Epithelial cell of esophagus (primary cell): ENCODE measurements at places on chromosomes 13 and 19.

- no peak for DNase-seq
Measured at GRCh38 chr19:39870171-39870971, 24.2 kb upstream of the FBL start.

- DNase-seq: no peak
Measured at GRCh38 chr13:36436811-36437210, 4.5 kb downstream of the CCNA1 start.

GRCh38 chr13:108595436-108596274, 33.8 kb upstream of the MYO16 start:
- DNase-seq: no peak

DNA sequence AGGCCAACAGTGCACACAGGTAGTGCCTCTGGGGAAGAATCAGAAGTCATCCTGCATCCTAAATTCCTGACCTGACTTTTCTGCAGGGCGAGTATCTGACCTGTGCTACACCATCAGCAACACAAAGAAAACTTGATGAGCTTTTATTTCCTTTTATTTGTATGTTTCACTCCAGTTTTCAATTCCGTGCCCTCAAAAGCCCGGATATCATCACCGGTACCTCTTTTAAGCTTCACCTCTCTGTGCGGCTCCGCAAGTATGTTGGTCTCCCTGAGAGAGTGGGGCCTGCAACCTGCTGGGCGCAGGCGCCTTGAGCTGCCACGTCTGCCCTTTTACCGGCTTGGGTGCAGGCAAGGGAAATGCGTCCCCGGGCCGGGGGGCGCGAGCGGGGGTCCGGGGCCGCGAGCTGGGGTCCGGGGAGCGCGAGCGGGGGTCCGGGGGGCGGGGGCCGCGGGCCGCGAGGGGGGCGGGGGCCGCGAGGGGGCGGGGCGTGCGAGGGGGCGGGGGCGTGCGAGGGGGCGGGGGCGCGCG, 4.3 kb upstream of the DUXA start:
- DNase-seq: peak; percentile 34

DNA sequence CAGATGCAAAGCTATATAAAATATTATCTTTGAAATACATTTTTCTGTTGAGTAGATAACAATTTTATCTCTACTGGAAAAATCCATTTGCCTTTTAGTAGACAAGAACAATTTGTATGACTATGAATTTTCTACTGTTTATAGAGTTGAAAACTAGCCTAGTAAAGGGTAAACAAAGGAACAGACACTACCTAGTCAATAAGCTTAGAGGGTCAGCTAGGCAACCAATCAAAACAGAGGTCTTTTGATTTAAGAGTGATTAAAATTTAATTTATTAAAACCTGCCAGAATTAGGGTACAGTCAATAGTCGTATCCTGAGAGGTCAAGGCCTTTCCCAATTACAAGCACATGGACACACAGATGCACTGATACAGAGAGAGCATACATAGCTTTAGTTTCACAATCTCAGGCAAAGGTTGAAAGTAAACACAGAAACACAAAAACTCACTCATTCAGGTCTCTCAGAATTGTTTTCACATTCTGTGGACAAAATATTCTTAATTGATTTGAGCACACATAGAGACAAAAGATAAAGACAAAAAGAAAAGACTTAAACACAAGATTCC, 24.5 kb upstream of the GPC6 start:
- DNase-seq: no peak

GRCh38 chr19:57667228-57667627, 1.5 kb upstream of the ZSCAN4 start:
- no peak for DNase-seq

GRCh38 chr13:33328701-33329100, 43.1 kb upstream of the STARD13 start:
- peak; percentile 28 for DNase-seq

- no peak for DNase-seq
Measured at GRCh38 chr13:40187841-40188591, 478.4 kb downstream of the FOXO1 start.

- no peak for DNase-seq
Measured at GRCh38 chr19:4588291-4588761, 28.8 kb upstream of the SEMA6B start.

- peak; percentile 97 for DNase-seq
Measured at GRCh38 chr19:46902402-46902766, 41.6 kb downstream of the ARHGAP35 start.

- DNase-seq: no peak
Measured at GRCh38 chr13:75486146-75487062, 4.4 kb upstream of the TBC1D4 start.

GRCh38 chr19:8340341-8341096, 2.5 kb downstream of the KANK3 start:
- DNase-seq: no peak

GRCh38 chr19:47754206-47755064, 9.1 kb downstream of the NOP53 start:
- no peak for DNase-seq

DNA sequence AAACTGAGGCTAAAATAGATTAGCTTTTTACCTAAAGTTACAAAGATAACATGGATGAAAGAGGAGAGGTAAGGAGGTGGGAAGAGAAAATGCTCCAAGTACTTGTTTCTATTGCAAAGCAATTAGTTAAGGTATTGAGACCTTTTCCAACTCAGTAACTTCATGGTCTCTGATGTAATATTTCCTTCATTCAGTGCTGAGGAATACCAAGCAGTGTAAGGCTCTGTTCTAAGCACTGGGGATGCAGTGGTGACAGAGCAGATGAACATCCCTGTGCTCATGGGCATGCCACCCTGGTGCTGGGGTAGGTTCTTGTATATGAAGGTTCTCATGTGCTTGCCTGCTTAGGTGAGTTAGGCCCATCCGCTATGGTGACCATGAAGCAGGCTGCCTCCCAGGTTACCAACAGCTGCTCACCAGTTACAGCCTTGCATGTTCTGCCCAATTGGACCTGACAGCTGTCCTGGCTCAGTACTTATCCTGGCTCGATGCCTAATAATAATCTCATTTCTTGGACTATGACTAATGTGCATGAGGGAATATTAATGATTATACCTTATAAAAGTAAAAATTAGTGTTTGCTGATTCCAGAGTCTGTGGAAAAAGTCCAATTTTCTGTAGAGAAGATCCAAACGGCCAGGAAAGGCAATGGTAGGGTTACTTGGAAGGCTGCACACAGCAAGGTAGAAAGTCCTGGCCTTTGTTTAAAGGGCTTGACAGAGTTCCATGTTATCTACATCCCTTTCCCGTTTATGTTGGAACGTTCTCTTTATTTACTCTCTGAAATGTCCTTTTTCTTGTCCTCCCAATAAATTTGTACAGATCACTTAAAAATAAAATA, 48.3 kb downstream of the LATS2 start:
- no peak for DNase-seq

DNA sequence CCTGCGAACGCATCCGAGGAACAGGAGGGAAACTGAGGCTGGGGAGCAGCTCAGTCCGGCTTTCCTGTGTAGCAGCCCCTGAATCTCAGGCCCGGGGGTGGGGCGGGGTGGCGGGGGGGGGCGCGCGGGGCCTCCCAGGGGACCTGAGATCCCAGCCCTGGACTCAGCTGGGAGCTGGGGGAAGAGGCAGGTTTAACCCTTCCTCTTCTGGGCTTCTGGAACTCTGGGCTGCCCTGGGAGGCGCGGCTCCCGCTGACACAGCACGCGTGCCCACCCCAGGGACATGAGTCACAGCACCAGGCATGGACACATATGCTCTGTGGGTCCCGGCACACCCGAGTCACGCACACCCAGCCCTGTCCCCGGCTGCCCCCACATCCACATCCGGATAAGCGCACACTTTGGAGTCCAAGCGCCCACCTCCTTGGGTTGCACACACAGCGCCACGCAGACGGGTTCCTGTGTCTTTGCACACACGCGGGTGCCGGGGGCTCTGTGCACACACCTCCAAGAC, 3.5 kb upstream of the CIRBP start:
- peak; percentile 57 for DNase-seq

- DNase-seq: peak; percentile 88
Measured at GRCh38 chr13:33637978-33638743, 179.8 kb upstream of the RFC3 start.

GRCh38 chr13:39037410-39037879, 444 bp downstream of the PROSER1 start:
- no peak for DNase-seq

DNA sequence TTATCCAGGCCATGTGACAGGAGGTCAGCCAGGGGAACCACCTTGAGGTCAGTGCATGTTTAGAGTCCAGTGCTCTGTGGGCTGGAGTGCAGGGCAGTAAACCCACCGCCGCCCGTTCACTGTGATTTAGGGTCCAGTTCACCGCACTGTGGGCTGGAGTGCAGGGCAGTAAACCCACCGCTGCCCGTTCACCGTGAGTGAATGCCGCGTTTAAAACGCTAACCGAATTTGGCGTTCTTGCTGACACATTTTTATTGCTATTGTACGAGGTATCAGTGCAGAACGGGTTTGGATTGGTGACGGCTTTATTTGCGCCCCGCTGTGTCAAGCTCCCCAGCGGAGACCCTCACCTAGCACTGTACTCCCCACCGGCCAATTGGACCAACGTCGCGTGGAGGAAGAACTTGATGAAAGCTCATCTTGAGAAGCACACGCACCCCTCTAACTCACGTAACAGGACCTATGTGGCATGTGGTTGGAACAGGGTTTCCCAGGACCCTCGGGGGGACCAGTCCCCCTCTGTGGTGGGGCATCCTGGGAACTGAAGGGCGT, 27.9 kb downstream of the C13orf46 start:
- no peak for DNase-seq

- no peak for DNase-seq
Measured at GRCh38 chr19:16599655-16600346, 27.6 kb upstream of the SLC35E1 start.

DNA sequence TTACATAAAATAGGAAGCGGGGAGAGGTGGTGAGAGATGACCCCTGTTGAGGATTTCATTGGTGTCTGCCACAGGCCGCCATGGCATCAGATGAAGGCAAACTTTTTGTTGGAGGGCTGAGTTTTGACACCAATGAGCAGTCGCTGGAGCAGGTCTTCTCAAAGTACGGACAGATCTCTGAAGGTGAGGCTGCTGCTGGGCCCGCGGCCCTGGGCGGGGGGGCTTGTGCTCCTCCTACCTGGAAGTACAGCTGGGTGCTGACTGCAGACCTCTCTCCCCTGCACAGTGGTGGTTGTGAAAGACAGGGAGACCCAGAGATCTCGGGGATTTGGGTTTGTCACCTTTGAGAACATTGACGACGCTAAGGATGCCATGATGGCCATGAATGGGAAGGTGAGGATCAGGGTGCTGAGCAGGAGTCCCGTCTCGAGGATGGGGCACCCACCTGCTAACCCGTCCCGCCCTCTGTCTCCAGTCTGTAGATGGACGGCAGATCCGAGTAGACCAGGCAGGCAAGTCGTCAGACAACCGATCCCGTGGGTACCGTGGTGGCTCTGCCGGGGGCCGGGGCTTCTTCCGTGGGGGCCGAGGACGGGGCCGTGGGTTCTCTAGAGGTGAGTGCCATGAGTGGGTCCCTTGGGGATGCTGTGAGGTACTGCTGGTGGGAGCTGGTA, 1.9 kb downstream of the CIRBP start:
- no peak for DNase-seq

- no peak for DNase-seq
Measured at GRCh38 chr13:64540976-64541375, 2689.2 kb downstream of the PCDH9 start.

DNA sequence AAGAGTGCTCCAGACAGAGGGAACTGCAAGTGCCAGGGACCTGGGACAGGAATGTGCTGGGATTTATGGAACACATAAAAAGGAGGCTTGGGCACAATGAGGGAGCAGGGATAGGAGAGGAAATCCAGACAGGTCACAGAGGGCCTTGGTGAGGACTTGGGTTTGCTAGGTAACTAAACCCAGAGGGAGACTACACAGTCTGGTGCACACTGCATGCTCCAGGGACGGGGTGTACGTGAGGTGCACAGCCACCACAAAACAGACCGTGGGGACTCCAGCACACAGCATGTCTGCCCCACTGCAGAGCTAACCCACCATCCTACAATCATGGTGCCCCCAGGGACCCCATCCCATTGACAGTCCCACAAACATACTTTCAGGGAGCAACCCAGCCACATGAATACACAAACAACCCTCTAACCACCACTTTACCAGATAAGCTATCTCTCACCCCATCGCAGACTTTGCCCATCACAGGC, 5.5 kb upstream of the ZFP36 start:
- DNase-seq: no peak

DNA sequence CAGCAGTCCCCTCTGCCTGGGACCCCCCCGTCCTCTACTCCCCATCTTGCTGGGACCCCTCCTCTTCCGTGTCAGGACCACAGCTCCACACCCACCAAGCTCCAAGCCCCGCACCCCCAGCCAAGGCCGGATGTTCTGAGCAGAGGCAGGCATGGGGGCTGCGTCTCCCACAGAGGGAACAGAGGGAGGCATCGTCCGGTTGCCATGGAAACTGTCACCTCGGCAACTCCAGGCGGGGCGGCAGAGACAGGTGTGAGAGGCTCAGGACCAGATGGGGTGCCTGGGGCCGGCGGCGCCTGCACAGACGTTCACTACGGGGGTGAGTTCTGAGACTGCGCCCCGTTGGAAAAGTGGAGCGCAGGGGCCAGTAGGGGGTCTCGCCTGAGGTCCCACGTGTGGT, 5.4 kb downstream of the RNU6-9 start:
- no peak for DNase-seq

GRCh38 chr19:11164296-11164695, 8.7 kb upstream of the SPC24 start:
- DNase-seq: no peak

DNA sequence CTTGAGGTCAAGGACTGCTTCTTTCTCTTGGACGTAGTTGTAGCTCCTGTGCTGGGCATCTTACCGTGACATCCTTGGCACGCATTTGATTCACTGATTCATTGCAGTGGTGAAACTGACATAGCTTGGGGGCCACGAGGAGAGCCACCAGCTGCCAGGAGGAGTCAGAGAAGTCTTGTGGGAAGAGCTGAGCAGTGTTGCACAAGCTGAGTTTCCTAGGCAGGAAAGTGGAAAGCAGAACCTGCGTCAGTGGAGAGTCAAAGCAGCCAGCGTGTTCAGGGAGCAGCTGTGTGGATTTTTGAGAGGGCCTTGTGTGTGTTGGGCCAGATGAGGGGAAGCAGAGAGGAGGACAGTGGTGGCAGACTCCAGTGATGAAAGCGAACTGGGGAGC, 5.3 kb upstream of the GPR183 start:
- peak; percentile 39 for DNase-seq

DNA sequence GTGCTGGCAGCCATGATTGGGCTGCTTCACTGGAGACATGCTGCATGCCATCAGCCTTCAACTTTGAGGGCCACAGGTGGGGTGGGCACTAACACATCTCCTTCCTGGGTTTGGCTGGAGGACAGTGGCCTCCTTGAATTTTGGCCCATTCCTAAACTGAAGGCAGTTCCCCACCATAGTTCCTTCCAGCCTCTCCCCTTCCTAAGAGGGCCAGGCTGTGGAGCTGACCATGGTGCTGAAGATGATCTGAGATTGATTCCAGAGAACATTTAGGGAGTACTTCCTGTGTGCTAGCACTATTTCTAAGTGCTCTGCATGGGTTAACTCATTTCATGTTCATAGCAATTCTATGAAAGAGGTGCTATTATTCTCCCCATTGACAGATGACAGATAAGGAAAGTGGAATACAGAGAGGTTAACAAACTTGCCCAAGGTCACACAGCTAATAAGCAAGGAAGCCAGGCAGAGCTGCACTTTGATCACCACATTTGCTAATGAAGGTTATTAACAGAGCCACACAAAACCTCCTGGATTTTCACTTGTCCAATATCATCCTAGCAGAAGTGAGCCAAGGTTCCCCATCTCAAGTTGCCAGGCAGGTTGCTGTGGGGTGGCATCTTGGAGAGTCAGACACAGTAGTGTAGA, 175.3 kb downstream of the ZIC5 start:
- DNase-seq: peak; percentile 63
